ENCODE measurements at places on chromosomes 16 and 17. TPM values are rescaled to one million over a fixed set of nuclear protein-coding genes. Genes with fewer than 3 reads are reported as not detected.

The CCL5 gene
- total RNA-seq: 3.3 TPM

The CA5A gene
- not detected for total RNA-seq

The GRB7 gene
- not detected for total RNA-seq

The CDK12 gene
- total RNA-seq: 24.3 TPM

The ITGA2B gene
- total RNA-seq: 0.27 TPM

The CDK5R1 gene
- 1.1 TPM for total RNA-seq

The HAGHL gene
- 4.6 TPM for total RNA-seq

The GUCY2D gene
- total RNA-seq: not detected

The PDP2 gene
- 8.3 TPM for total RNA-seq

- no peak for DNase-seq
These were observed 256.6 kb downstream of the CPPED1 start for GRCh38 chr16:12546918-12547607.

DNA sequence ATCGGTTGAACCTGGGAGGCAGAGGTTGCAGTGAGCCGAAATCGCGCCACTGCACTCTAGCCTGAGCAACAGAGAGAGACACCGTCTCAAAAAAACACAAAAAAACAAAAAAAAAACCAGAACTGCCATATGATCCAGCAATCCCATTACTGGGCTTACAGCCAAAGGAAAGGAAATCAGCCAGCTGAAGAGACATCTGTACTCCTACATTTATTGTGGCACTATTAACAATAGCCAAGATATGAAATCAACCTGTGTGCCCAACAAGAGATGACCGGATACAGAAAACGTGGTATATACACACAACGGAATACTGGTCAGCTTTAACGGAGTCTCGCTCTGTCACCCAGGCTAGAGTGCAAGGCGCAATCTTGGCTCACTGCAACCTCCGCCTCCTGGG, 14.6 kb downstream of the FANCA start:
- DNase-seq: no peak

DNA sequence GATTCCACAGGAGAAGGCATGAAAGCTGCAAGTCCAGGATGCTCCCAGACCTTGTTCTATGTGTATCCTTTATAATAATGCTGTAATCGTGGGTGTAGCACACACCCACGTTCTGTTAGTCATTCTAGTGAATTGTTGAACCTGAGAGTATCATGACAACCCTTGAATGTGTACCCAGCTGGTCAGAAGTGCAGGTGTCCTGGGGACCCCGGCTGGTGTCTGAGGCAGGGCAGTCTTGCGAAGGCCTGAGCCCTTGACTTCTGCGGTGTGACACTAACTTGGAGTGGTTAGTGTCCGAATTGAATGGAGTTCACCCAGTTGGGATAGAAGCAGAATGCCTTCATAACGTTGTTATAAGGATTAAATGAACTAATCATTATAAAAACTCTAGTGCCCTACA, 218.0 kb upstream of the TNRC6C start:
- no peak for DNase-seq

GRCh38 chr17:45857977-45858708, 13.5 kb downstream of the SPPL2C start:
- DNase-seq: no peak

- no peak for DNase-seq
These were observed 101.7 kb downstream of the MAP2K6 start for GRCh38 chr17:69516225-69516624.

DNA sequence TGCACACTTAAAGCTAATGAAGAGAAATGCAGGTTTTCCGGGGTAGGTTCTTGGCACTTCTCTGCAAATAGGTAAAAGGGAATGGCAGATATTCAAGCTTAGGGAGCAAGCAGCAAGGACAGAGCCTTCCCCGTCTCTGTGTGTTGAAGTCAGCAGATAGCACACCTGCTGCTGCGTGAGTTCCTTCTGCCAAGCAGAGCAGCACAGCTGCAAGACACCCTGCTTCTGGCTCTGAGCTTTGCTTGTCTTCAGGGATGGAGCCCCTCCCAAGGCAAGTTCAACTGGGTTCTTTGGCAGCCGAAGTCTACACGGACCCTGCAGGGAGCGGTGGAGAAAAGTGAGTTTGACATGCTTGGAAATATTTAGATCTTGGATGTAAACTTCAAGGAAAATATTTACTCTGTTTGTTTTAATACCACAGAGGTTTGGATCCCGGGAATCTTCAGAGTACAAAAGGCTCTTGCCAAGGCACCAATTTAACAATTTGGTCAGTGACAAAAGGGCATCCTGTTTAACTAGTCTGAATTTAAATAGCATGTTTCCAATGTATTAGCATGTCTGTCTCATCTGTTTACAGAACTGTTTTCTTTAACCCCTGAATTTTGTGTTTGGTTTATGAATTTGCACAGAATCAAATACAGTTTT, 113.4 kb upstream of the KCNJ16 start:
- DNase-seq: peak; percentile 72

DNA sequence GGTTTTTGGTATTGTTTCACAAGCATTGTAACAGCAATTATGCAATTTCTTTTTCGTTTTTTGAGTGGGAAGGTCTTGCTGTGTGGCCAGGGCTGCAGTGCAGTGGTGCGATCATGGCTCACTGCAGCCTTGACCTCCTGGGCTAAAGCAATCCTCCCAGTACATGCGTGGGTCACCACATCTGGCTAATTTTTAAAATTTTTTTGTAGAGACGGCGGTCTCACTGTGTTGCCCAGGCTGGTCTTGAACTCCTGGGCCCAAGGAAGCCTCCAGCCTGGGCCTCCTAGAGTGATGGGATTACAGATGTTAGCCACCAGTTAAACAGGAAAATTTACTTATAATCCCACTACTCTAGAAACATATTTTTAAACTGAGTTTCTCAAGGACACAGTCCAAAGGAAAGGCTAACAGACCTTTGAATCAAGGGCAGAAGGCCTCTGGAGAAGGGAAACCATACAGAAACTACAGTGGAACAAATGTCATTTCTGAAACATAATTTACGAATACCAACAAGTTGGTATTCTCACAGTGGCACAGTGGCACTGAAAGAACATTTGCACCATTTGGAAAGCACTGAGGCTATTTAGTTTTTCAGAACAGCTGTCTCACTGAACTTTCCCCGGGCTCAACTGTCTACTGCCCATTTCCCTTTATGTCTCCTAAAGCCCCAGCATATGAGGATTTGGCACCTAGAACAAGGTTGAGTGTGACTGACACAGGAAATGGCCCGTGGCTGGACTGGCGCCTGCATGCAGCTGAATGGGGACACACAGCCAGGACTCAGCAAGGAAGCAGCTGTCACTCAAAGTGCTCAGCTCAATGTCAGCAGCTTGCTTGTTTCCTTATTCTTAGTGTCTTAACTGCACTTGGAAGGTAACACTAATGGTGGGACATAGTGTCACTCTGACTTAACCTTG, 2.8 kb upstream of the PRKAR1A start:
- DNase-seq: peak; percentile 74

DNA sequence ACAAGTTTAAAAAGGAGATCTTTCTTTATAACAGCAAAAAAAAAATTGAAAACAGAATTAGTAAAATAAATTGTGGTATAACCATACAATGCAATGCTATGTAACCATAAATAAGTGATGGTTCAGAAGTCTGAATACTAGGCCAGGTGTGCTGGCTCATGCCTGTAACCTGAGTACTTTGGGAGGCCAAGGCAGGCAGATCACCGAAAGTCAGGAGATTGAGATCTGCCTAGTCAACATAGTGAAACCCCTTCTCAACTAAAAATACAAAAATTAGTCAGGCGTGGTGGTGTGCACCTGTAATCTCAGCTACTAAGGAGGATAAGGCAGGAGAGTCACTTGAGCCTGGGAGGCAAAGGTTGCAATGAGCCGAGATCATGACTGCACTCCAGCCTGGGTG, 34.6 kb downstream of the CCT6B start:
- DNase-seq: no peak

GRCh38 chr16:85127379-85127723, 15.1 kb upstream of the CIBAR2 start:
- DNase-seq: no peak

- DNase-seq: no peak
These were observed 689.5 kb upstream of the RBFOX1 start for GRCh38 chr16:6643080-6643686.
